Cerebellum (tissue), 4 donors: ENCODE measurements at places on chromosomes 16 and 17.
A peak's percentile ranks its signal among the peaks of the same experiment; 100 is the strongest.

DNA sequence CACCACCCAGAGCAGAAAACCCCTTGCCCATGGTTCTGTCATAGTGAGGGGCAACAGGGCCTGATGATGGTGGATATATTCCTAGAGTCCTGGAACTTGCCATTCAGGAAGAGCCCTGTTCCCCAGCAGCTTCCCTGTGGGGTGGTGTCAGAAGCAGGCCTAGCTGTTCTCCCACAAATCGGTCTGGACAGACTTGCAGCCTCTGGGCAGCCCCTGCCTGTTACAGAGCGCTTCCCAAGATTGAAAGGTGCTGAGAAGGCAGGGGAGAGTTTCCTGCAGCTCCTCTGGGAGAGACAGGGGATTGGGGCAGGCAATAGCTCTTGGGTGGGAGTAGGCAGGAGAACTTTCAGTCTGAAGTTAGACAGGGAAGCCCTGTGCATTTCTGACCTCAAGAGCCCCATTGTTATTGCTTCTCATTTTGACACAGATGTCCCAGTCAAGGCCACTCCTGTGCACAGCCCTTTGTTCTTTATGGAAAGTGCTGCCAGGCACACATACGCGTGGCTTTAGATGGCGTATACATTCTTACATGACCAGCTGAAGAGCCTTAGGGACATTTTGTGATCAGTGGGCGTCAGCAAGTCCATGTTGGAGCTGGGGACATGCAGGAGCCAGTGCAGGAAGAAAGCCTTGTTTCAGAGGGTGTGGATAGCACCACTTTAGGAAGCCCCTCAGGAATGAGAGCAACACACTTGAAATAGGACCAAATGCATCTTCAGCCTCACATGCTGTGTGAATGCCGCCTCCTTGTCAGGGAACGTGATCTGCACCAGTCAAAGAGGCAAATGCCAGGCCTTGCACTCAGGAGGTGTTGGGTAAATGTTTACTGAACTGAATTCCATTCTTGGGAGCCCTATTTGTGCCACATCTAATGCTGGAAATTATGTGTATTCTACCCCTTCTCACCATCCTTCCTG, 67.5 kb downstream of the GNAO1 start:
- no peak for DNase-seq

- no peak for DNase-seq
Observed at GRCh38 chr16:30490210-30490609, 17.7 kb downstream of the ITGAL start.

- no peak for DNase-seq
Observed at GRCh38 chr16:60641067-60641665, 1395.1 kb downstream of the CDH8 start.

DNA sequence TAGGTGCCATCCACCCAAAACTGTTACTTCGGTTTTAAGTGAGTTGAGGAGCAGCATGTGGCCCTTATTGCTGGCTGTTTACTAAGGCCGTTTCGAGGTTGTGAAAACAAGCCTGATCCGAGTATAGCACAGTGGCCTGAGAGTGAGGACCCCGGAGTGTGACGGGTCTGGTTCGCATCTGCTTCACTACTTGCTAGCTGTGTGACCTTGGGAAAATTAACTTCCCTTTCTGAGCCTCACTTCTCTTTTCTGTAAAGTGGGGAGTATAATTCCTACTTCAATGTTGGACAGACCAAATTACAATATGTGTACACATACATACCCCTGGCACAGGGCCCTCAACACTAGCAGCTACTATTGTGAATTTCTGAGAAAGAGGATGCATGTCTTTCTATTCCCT, 11.7 kb upstream of the HEATR6 start:
- DNase-seq = no peak

GRCh38 chr16:24688359-24688758, 41.1 kb upstream of the TNRC6A start:
- no peak for DNase-seq

DNA sequence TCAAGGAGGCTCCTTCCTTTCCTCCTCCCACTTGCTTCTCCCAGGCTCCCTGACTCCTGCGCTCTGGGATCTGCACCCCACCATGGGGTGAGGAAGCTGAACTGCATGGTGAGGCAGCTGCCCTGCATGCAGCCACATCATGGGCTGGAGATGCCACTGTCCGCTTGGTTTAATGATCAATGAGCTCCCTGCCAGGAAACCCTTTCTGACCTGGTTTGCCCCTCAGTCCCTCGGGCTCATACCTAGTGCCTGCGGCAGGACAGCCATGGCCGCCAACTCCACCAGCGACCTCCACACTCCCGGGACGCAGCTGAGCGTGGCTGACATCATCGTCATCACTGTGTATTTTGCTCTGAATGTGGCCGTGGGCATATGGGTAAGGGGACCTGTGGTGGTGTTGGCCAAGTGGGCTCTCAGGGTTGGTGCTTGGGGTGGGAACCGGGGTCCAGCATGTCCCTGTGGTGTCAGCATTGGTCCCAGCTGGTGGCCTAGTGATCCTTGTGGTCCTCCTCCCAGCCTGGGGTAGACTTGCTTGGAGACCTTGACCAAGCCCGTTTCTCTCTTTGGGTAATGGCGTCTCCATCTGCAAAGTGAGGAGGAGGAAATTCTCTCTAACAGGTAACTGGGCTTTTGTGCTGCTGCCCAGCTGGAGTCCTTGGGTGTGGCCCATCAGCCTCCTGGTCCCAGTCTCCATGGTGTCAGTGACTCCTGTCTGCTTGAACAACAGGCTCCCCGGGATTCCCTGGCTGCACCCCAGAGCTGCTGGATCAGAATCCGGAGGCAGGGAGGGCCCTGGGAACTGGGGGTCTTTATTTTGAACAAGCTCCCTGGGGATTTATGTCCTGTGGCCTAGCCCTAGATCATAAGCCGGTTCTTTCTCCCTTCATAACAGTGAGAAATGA, at the start of gene SLC5A10:
Gene SLC5A10, plus strand, starts transcription at position 225 of the 902 bp plus-strand sequence. Its CDS starts 41 bp downstream, at position 266.
- no peak for DNase-seq

DNA sequence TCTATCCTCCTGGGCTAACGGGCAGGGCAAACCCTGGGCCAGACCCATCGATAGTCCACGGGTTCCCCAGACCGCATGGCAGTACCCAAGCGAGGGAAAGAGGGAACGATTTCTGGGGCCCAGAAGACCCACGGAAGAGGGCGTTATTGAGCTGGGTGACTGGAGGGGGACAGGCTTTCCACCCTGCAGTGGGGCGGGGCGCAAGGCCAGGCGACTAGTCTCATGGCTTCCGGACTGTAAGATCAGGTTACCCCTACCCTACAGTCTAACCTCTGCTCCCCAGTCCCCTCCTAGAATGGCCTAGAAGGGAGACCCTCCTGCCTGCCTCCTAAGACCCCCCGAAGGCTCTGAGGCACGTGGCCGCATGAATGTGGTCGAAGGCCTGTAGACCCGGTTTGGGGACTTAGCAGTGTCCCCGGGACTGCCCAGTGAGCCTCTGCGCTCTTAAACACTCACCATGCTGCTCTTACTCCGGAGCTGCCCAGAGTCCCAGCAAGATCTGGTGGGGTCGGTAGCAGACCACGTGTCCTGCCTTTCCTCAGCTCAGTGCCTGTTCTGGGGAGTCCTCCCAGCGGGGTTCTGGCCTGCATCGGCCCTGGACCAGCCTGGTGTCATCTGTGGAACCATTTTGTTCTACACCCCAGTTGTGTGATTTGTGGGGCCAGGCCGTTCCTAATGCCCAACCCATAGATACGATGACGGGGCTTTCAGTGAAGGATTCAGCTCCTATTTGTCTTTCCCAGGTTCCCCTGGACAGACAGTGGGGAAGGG, 13.2 kb upstream of the AURKB start:
- peak; percentile 39 for DNase-seq

DNA sequence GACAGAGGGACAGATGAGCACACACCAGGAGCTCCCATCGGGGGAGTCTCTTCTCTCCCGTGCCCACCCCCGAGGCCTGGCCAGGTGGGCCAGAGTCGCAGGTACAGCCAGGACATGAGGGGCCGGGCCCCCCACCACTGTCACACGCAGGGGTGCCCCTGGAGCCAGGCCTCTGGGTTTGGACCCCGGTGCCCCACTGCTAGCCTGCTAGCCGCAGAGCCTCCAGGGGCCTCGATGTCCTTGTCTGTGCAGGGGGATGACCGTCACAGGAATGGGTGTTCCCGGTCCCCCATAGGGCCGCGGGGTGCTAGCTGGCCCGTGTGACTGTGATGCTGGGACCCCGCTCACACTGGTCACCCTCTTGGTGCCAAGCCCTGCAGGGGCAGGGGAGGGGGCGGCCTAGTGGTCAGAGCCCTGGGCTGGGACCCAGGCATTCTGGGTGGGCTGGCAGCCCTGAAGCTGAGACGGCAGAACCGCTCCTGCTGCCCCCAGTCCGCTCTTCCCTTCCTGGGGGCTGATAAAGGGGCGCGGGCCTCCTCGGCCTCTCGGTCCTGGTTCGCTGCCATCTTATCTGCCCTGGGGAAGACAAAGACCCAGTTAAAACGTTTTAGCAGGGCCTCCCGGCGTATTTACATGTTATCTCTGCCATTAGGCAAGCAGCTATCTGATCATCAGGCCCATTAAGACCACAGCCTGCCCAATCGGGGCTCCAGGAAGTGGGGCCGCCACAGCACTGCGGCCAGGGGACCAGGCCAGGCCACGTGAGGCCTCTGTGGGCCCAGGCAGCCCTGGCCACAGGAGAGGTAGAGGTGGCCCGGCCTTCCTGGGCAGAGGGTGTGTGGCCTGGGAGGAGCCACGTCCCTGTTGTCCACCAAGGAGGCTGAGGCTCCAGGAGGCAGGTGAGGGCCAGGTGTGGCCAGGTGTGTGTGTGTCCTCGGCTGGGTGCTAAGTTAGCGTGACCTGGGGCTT, 57.2 kb upstream of the ZC3H18 start:
- DNase-seq = no peak

GRCh38 chr17:43423777-43424455, 25.1 kb downstream of the ARL4D start:
- DNase-seq = no peak

GRCh38 chr17:79126139-79126538, 51.5 kb downstream of the ENGASE start:
- DNase-seq = no peak

DNA sequence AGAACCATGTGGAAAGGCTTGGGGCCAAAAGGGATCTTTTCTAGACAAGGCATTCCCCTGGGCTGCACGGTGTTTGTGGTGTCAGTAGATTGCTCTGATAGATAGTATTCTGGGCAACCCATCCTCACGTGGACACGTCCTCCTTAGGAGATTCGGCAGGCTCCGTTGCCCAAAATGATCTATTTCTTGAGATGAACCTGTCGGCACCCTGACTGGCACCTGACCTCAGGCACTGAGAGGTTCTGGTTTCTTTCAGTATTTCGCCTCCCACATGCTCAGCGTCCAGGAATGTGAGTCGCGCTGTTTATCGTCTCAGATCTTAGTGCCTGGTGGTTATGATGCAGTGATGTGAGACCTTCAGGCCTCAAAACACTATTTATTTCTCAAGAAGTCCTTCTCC, 89.7 kb downstream of the MARCHF10 start:
- no peak for DNase-seq

DNA sequence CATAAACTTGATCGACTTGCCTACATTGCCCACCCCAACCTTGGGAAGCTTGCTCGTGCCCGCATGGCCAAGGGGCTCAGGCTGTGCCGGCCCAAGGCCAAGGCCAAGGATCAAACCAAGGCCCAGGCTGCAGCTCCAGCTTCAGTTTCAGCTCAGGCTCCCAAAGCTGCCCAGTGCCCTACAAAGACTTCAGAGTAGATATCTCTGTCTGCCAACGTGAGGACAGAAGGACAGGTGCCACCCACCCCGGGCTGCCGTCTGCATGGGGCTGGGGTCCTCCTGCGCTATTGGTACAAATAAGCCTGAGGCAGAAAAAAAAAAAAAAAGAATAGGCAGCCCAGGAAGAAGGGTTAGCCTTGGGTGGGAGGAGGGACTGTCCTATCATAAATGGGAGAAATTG, 37.1 kb downstream of the DNAH2 start:
- no peak for DNase-seq

- DNase-seq = no peak
Observed at GRCh38 chr17:48970224-48970623, 1.8 kb upstream of the GIP start.

DNA sequence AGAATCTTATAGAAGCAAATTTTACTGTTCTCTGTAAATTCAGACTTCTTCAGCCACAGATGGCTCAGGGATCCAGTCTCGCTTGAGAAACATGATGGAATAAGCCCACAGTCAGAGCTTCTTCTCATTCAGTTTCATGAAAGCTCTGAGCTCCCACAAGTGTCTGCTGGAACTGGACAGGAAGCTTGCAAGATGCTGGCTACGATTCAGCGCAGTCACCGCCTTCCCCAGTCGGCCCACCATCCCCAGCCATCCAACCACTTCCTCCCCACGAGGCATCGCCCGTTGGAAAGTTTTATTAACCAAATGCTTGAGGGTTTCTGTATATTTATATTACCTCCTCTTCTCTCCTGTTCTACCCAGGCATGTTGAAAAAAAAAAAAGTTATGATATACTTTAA, 171.7 kb downstream of the ZFHX3 start:
- no peak for DNase-seq

DNA sequence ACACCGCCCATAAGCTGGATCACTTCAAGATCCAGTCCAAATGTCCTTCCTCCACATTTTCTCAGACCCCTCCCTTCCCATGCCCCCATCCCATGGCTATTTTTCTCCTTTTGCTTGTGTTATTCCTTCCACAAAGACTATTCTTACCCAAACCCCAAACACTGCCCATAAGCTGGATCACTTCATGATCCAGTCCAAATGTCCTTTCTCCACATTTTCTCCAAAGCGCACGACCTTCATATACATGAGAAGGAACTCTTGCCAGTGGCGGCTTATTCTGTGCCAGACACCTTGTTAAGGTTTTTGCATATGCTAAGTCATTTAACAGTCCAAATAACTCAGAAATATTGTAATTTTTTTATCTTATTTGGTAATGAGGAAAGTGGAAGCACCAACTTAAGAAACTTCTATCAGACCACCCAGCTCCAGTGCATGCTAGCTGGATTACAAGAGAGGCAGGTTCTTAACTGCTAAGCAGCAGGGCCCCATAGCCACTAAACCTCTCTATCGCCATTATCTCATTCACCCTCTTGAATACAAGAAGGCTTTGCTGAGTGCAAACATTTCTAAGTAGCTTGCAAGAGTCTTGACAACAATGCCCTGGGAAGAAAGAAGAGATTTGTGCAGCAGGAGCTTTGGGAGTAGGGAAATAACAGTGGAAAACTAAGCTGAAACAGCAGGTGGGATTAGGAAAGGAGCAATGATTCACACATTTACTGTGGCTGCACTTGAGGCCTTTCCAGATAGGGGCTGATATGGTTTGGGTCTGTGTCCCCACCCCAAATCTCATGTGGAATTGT, 428.2 kb upstream of the MAF start:
- no peak for DNase-seq

- DNase-seq = no peak
Observed at GRCh38 chr16:27781981-27782880, 232.3 kb downstream of the KATNIP start.

GRCh38 chr17:81712468-81713003, 452 bp downstream of the SLC25A10 start:
- no peak for DNase-seq

- no peak for DNase-seq
Observed at GRCh38 chr16:81003064-81003463, 3.6 kb downstream of the CMC2 start.

GRCh38 chr17:81338274-81339190, 43.4 kb upstream of the SLC38A10 start:
- no peak for DNase-seq

- DNase-seq = no peak
Observed at GRCh38 chr17:79431175-79431574, 179.7 kb downstream of the RBFOX3 start.

GRCh38 chr16:86664522-86665318, 86.4 kb downstream of the FOXL1 start:
- DNase-seq = no peak

- peak; percentile 41 for DNase-seq
Observed at GRCh38 chr17:37301288-37301687, 74.5 kb upstream of the C17orf78 start.

GRCh38 chr16:88690341-88691128, 4.2 kb upstream of the SNAI3 start:
- no peak for DNase-seq
